ENCODE measurements at places on chromosomes 7 and 10.

GRCh38 chr10:116472891-116473290 is 45.2 kb downstream of the PNLIPRP3 start:
- H3K36me3 ChIP-seq: no peaks in the 10 kb centered on the region
- DNase-seq: no peak
- H3K27ac ChIP-seq: no peak overlapping the region
- H3K4me1 ChIP-seq: no peaks in the 10 kb centered on the region
- H3K4me3 ChIP-seq: no peak overlapping the region

DNA sequence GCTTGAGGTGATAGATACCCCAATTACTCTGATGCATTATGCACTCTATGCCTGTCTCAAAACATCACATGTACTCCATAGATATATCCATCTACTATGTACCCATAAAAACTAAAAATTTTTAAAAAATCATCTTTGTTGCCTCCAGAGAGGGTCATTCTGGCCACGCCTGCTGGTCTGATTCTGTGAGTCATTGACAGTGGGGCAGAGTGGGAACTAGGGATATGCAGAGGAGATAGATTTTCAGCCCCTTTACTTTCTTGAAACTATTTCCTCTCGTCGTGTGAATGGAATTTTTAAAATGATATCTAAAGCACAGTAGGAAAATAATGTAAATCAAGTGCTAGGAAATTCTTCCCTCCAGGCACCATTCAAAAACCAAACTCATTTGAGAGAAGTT is 715.0 kb upstream of the NRP1 start:
- H3K27me3 ChIP-seq: no peaks in the 10 kb centered on the region
- H3K27ac ChIP-seq: no peak overlapping the region

DNA sequence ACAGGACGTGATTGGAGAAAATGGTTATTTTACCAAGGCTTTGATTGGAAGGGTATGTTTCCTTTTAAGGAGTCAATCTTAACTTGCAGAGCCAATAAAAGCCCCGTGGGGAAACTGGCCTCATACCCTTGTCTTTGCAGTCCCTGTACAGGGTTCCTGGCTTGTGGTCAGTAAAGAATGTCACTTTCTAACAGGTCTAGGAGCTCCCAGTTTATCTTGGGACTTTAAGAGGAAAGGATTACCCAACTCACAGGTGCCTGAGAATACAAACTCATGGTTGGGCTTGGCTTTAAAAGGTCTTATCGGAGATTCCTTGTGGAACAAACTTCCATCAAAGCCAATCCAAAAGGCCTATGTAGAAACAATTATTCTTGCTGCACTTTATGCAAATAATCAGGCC is 221.8 kb downstream of the PHF14 start:
- DNase-seq: no peak
- H3K4me1 ChIP-seq: peaks cover 3% of the 10 kb centered on the region
- no peak overlapping the region for H3K27ac ChIP-seq
- H3K27me3 ChIP-seq: peaks cover 24% of the 10 kb centered on the region
- H3K4me3 ChIP-seq: no peak overlapping the region

GRCh38 chr10:43682956-43683355 is 34.3 kb upstream of the ZNF32 start:
- no peak for DNase-seq
- peaks cover 3% of the 10 kb centered on the region for H3K36me3 ChIP-seq
- no peak overlapping the region for H3K27ac ChIP-seq
- H3K27me3 ChIP-seq: peaks cover 74% of the 10 kb centered on the region
- peaks cover 10% of the 10 kb centered on the region for H3K4me1 ChIP-seq

- no peak overlapping the region for H3K27ac ChIP-seq
- no peaks in the 10 kb centered on the region for H3K4me1 ChIP-seq
- DNase-seq: no peak
- no peaks in the 10 kb centered on the region for H3K27me3 ChIP-seq
- peak overlapping the region; percentile 2 for H3K4me3 ChIP-seq
- H3K36me3 ChIP-seq: no peaks in the 10 kb centered on the region
Observed at GRCh38 chr10:25631471-25631870, 302.6 kb upstream of the MYO3A start.

GRCh38 chr7:53292341-53292740 is 256.9 kb downstream of the POM121L12 start:
- H3K27me3 ChIP-seq: no peaks in the 10 kb centered on the region
- no peak overlapping the region for H3K4me3 ChIP-seq
- H3K4me1 ChIP-seq: no peaks in the 10 kb centered on the region
- no peak for DNase-seq
- H3K36me3 ChIP-seq: no peaks in the 10 kb centered on the region

DNA sequence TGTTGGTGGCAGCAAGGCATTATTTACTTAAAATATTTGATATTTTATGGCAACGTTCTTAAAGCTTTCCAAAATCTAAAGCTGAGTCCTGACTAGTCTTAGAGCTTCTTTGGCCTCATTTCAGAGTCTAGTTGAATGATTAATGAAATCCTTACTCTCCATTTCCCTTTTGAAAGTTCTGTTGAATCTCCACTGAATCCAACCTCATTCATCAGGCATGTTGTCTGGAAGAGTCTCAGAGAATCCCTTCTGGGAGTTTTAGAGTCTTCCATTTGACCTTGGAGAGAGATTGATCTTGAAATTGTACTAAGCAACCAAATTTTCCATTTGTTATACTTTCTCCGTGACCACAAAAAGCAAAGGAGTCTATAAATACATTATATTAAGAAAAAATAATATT is 198.5 kb upstream of the TMEM196 start:
- no peaks in the 10 kb centered on the region for H3K4me1 ChIP-seq
- H3K27ac ChIP-seq: no peak overlapping the region
- no peaks in the 10 kb centered on the region for H3K27me3 ChIP-seq
- no peak overlapping the region for H3K4me3 ChIP-seq
- H3K36me3 ChIP-seq: no peaks in the 10 kb centered on the region
- DNase-seq: no peak

- DNase-seq: no peak
- H3K27me3 ChIP-seq: no peaks in the 10 kb centered on the region
- no peak overlapping the region for H3K4me3 ChIP-seq
- H3K4me1 ChIP-seq: no peaks in the 10 kb centered on the region
- H3K27ac ChIP-seq: no peak overlapping the region
- no peaks in the 10 kb centered on the region for H3K36me3 ChIP-seq
Observed at GRCh38 chr10:115830265-115830970, 442.6 kb downstream of the GFRA1 start.

DNA sequence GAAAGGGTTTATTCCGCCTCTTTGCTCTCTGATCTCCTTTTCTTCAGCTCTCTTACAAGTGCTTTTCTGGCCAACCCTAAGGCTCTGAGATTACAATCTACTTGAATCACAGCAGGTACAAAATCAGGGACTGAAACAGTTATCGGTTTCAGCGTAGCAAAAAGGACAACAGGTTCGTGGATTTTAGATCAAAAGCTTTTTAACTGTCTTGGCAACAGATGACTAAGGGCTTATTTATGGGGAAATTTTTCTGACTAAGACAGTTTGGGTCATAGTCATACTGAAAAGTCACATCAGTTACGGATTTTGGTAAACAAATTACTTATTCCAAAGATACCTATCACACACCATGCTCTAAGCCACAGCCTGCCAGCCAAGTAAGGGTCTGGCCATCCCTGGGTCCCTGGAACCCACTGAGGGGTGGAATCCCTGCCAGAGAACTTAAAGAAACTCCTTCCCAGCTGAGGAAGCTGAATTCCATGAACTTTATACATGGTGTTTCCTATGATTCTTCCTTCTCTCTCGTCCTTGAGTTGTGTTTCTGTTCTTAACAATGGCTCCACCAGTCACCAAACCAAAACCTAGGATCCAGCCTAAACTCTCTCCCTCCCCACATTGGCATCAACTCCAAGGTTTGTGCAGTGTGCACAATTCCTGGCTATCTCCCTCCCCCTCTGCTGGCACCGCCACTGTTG is 169.3 kb downstream of the FAM107B start:
- peaks cover 12% of the 10 kb centered on the region for H3K36me3 ChIP-seq
- DNase-seq: no peak
- H3K4me3 ChIP-seq: peak overlapping the region; percentile 98
- peak overlapping the region; percentile 100 for H3K27ac ChIP-seq

DNA sequence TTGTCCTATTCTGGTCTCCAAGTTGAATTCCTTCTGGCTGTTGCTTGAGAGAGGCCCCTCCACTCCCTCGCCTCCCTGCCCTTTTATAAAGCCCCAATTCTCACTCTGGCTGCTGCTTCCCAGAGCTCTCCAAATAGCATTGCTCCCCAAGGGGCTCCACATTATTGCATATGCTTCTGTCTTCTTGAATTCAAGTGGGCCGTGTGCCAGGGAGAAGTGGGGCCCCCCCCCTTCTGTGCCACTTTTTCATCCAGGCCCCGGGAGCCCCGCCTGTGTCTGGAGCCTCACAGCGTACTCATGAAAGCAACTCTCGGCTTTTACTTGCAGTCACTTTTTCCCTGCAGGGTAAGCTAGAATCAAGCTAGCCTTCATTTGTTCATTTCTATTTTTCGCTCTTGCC is 265.1 kb downstream of the CCSER2 start:
- H3K27ac ChIP-seq: no peak overlapping the region
- peaks cover 2% of the 10 kb centered on the region for H3K4me1 ChIP-seq
- peaks cover 2% of the 10 kb centered on the region for H3K36me3 ChIP-seq
- H3K4me3 ChIP-seq: no peak overlapping the region
- peaks cover 61% of the 10 kb centered on the region for H3K27me3 ChIP-seq
- DNase-seq: no peak

GRCh38 chr10:99619851-99620710 is at the start of gene SLC25A28:
SLC25A28 (minus strand) TSS chr10:99620439; CDS start chr10:99620335, 104 bp downstream.
- H3K4me3 ChIP-seq: peak within 1 kb of the TSS; percentile 98
- peaks cover 38% of the 10 kb centered on the region for H3K4me1 ChIP-seq
- peaks cover 3% of the 10 kb centered on the region for H3K36me3 ChIP-seq
- peak; percentile 91 for DNase-seq
- no peaks in the 10 kb centered on the region for H3K27me3 ChIP-seq
- peak within 1 kb of the TSS; percentile 94 for H3K27ac ChIP-seq

DNA sequence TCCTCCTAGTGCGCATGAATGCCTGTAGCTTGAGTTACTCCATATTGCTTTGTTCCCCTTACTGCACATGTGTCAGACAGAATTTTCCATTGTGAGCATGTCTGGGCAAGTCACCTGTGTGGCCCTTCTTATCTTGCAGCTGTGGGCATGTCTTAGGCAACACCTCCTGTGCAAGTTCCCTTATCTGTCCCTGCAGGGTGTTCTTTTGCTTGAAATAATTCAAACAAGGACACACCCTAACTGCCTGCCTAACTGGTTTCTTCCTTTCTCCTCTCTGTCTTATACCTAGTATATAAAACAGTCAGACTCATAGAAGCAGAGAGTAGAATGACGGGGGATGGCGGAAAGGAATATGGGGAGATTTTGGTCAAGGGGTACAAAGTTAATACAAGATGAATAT is 421.1 kb upstream of the SORCS1 start:
- no peaks in the 10 kb centered on the region for H3K27me3 ChIP-seq
- DNase-seq: no peak
- no peak overlapping the region for H3K4me3 ChIP-seq
- H3K4me1 ChIP-seq: no peaks in the 10 kb centered on the region
- H3K27ac ChIP-seq: no peak overlapping the region

DNA sequence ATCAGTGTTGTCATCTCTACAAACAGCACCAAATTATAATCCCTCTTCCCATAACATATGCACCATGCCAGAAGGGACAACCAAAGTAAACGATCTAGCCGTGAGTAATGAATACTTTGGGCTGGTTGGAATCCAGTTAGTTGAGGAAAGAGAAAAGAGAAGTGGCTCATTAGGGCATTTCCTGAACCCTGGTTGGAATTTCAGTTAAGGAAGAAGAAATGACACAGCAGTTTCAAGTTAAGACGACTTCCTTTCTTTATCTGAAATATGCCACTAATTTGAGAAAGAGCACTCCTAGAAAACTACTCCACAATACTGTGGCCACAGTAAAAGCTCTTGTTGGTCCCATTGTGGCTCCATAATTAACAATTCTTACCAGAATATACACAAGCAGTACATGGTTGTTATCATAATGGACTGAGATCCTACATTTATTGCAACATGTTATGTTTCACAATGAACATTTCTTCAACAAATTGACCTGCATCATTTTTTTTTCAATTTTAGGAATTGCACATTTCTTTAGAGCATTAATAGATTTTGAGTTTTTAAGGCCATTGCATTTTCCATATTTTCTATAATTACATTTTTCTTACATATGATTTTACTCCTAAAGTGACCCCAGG is at the start of gene TFEC:
Gene TFEC, minus strand, starts transcription at position 113 of the 626 bp plus-strand sequence. CDS start 46,322 bp downstream, outside the sequence.
- H3K4me1 ChIP-seq: no peaks in the 10 kb centered on the region
- H3K36me3 ChIP-seq: no peaks in the 10 kb centered on the region
- peaks cover 8% of the 10 kb centered on the region for H3K27me3 ChIP-seq
- DNase-seq: no peak
- H3K27ac ChIP-seq: no peak within 1 kb of the TSS

- DNase-seq: no peak
- H3K27me3 ChIP-seq: no peaks in the 10 kb centered on the region
- no peak overlapping the region for H3K4me3 ChIP-seq
- H3K27ac ChIP-seq: no peak overlapping the region
- H3K4me1 ChIP-seq: no peaks in the 10 kb centered on the region
- H3K36me3 ChIP-seq: no peaks in the 10 kb centered on the region
Observed at GRCh38 chr7:118754608-118755007, 530.1 kb downstream of the ANKRD7 start.

DNA sequence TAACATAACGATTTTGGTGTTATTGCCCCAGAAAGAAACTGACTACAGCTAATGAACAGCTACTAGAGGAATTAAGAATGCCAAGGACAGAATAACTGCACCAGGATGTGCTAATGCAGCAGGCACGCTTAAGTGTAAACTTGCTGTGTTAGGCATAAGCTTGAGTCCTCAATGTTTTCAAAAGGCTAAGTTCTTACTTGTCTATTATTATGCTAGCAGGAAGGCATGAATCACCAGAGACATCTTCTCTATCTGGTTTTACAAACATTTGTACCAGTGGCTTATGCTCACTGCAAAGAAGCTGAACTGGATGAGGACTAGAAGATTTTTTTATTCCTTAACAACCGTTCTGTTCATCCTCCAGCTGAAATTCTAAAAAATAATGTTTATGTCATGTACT is 1035.3 kb downstream of the NRG3 start:
- no peaks in the 10 kb centered on the region for H3K27me3 ChIP-seq
- no peaks in the 10 kb centered on the region for H3K36me3 ChIP-seq
- H3K27ac ChIP-seq: no peak overlapping the region

Measured in T-helper 17 cell (primary cell).